Erythroblast (primary cell): ENCODE measurements at places on chromosomes 13 and 19.

DNA sequence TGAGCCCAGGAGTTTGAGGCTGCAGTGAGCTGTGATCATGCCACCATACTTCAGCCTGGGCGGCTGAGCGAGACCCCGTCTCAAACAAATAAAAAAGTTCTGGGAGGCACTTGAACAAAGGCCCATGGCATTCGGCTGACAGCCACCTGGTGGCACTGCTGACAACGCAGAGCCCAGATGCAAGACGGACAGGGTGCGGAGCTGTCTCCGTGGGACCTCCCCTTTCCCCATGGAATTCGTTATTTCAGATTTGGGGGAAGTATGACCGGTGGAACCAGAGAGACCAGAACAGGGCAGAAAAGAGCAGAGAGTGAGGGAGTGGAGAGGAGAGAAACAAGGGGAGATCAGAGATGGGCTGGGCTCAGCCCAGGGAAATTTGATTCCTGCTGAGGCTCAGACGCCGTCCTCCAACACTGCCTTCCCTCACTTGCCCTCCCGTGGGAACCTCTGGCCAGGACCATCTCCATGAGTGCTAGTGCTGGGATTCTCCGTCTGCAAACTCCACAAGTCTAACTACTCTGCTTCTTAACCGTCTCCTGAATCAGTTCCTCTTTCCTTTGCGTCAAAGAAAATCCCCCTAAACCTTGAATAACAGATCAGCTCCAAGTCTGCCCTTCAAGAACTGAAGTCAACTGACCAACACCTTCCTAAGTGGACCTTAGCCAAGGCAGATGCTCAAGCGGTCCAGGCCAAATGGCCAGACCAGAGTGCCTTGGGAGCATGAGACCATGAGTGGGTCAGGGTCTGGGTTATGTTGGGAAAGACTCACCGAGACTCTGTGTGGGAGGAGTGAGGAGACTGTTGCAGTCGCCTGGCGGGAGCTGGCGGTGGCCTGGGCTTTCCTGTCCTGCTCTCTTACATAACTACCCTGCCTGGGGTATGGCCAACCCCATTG is 11.9 kb upstream of the ATF5 start:
- DNase-seq: no peak

DNA sequence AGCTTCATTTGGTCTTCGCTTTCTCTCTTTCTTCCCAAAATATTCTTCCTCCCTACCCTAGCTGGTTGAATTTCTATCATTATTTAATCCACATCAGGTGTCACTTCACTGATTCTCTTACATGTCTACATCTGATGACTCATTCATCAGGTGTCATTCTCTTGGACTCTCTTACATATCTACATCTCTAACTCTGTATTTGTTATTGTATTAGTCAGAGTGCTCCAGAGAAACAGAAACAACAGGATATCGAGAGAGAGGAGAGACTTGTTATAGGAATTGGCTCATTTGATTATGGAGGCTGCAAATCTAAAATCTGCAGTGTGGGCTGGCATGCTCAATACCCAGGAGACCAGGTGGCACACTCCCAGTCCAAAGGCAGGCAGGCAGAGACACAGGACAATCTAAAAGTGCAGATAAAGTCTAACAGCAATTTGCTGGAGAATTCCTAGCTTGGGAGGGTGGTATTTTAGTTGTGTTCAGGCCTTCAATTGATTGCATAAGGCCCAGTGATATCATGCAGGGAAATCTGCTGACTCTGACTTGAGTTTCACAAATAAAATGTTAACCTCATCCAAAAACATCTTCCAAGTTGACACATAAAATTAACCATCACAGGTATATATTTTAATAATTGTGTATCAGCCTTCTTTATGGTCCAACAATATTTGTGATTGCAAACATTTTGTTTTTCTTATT is 541.4 kb upstream of the SLITRK5 start:
- no peak for DNase-seq

DNA sequence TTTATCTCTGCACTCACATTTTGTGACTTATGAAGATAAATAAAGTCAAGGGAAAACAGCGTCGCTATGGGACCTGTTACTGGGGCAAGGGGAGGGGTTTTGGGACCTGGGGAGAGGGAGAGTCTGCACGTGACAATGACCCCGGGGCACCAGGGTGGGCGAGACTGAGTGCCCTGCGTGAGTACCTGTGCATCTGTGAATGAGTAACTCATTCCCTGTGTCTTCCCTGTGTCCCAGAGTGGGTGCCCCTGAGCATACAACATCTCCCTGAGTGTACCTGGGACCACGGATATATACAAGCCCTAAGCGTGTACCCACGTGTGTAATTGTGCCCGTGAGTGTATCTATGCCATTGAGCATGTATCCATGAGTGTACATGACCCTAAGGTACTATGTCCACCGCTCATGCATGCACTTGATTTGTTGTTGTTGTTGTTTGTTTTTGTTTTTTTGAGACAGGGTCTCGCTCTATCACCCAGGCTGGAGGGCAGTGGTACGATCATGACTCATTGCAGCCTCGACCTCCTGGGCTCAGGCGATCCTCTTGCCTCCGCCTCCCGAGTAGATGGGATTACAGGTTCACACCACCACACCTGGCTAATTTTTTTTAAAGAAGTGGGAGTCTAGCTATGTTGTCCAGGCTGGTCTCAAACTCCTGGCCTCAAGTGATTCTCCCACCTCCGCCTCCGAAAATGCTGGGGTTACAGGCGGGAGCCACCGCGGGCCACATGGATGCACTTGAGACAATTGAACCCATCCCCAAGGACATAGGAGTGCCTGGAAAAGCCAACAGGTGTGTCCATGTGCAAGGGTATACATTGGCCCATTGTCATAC is 645 bp upstream of the TRAPPC5 start:
- no peak for DNase-seq

DNA sequence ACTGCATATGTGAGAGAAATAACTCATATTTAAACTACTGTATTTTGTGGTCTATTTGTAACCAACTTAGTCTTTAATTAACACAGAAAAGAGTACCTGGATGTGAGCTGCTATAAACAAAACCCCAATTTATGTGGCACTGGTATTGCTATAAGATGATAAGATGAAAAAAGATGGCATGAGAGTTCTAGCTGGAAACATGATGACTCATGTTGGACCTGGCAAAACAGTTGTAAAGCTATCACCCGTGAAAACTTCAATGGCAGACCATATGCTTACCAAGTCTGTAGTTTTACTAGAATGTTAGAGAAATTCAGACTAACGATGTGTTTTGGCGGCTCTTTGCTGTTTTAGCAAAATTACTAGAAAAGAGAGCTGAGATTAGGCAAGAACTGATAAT is 69.6 kb upstream of the PCDH9 start:
- no peak for DNase-seq

DNA sequence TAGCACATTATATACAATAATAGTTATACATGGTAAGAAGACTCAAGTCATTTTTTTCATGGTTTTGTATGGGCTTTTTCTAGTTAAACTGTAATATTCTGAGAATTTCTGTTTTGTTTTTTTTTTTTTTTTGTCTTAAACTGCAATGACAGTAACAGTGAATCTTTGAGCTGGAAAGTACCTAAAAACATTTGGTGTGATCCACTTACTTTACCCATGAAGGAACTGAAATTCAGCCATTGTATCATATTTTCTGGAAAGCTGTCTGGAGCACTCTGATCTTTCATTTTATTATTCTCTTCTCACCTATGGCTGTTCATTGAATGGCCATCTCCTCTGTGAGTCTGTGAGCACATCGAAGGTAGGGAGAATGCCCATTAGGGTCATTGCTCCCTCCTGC is 37.8 kb downstream of the MYO16 start:
- no peak for DNase-seq

GRCh38 chr19:45798995-45799517 is 6.4 kb upstream of the DMWD start:
- peak; percentile 45 for DNase-seq

DNA sequence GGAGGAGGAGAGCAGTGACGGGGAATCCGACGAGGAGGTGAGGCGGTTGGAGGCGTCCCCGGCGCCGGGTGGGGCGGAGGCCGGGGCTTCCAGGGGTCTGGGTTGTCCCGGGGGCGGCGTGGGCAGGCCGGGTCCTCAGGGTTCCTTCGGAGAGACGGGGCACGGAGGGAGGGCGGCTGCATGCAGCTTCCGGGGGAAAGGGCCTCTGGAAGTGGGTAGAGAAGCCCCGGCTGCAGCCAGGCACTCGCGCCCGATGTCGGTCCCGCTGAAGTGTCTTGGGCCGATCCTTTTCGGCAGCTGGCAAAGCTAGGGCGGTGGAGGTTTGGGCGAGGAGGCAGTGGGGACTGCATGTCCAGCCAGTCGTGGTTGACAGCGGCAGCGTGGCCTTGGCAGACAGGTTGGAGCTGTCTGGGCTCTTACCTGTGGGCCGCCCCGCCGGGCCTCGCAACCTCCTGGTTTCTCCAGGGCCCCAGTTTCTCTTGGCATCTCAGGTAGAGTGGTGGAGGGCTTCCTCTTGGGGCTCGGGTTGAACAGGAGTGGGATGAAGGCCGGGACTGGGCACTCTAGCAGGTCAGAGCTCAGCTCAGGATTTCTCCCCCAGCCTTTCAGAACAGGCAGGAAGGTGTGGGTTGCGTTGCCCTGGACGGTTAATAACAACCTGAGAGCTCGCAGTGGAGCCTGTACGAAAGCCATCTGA is 690 bp downstream of the KMT2B start:
- DNase-seq: peak; percentile 67

DNA sequence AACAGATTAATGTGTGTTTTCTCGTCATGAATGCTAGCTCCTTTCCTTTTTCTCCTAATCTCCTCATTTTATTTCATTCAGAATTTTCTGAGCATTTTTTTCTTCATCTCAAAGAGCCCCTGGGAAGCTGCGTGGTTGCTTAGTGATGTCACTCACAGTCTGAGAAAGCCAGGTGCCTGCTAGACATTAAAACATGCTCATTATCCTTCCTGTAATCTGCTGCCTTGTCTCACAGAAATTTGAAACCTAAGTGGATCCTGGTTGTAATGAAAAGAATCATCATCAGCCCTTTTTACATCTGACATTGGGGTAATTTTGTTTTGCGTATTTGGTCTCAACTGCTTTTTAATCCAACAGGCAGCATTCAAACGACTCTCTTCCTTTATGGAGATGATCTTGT is 108.2 kb upstream of the RNF113B start:
- no peak for DNase-seq

GRCh38 chr13:38519229-38519911 is 167.5 kb upstream of the FREM2 start:
- DNase-seq: no peak

DNA sequence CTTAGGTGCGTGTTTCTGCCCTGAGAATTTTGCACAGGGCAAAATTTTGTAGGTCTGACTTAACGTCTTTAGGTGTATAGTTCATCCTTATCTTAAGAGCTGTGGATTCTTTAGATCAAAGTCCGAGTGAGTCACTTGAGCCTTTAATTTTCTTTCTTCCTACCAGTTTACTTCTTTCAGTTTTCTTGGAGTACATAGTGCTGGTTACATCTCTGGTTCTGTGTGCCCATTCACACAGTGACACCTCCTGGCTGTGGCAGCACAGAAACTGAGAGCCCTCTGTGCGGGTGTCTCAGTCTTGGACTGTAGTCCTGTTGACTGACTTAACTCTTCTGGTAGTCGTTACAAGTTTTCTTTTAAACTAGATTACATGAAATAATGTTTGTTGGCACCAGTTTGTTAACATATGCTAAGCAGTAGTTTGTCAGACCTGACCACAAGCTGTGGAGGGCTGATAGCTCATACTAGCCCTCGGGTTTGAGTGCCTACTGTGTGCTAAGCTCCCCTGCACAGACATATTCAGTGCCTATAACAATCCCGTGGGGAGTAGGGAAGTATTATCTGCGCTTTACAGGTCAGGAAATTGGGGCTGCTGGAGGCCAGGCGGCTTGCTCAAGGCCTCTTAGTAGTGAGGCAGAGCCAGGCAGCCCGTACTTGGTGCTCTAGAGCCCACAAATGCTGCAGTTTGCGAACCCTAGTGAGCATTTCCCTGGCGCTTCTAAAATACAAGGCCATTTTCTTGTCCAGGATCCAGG is 1.6 kb downstream of the GATAD2A start:
- DNase-seq: peak; percentile 82

DNA sequence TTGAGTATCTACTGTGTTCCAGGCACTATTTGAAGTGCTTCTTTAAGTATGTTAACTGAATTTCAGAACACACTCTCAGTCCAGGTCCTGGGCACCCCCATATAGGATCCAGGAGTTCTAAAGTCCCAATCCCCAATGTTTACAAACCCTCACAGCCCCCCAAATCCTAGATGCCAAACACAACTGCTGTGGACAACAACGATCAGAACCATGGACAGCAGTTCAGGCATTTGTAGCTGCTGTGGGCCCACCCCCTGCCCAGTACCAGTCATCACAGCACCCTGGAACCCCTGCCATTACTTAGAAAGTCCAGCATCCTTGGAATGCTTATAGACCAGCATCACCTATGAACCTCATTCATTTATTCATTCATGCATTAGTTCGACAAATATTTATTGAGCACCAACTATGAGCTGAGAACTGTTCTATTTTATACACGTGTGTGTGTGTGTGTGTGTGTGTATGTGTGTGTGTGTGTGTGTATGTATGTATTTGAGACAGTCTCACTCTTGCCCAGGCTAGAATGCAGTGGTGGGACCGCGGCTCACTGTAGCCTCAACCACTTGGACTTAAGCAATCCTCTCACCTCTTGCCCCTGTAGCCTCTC is 19.3 kb upstream of the SDHAF1 start:
- DNase-seq: no peak

GRCh38 chr19:49229416-49229815 is 71.8 kb downstream of the TRPM4 start:
- DNase-seq: no peak

DNA sequence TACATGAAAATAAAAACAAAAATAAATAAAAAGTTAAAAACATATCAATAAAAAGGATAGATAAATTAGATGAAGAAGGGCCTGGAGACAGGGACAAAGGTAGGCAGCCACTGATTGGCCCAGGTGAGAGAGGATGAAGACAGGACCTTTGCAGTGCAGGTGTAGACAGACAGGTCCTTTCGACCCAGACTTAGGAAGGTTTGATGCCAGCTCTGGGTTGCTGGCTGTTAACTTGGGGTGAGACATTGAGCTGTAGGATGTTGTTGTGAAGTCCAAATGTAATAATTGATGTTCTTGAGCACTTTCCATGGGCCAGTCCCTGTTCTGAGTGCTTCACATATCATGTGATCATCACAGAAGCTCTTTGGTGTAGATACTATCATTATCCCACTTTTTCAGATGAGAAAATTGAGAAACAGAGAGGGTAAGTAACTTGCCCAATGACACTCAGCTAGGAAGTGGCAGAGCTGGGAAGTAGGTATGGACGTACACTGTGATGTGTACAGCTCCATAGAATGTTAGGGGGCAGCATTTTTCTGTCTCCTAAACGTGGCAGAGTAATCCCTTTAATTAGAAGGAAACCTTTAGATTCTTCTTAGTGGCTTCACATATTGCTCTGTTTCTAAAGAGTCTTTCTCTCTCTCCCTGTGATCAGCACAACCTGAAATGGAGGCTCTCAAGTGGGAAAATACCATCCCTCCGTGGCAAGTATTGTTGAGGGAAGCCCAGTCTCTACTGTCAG is 76.0 kb upstream of the STK24 start:
- no peak for DNase-seq

- no peak for DNase-seq
Observed at GRCh38 chr13:99572921-99573320, 71.6 kb downstream of the TM9SF2 start.

DNA sequence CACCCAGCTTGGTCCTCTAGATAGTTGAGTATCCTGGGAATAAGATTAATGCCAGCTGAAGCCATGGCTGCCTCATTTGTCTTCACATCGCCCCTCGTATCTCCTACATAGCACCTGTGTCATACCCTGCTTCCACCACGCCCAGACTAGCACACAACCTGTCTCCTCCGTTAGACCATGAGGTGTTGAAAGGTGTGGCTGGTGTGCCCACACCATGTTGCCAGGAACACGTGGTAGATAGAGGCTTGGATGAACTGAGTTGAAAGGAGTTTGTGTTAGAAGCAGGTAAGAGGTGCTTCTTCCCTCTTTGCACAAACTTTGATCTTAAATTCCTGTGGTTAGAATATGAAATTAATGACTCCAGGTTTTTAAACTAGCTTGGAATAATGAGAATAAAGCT is 40.1 kb downstream of the RGCC start:
- DNase-seq: no peak
